ENCODE measurements at places on chromosomes 7 and 10.

GRCh38 chr10:13087986-13088618, 11.9 kb upstream of the OPTN start:
- no peak for DNase-seq

- DNase-seq = no peak
Measured at GRCh38 chr10:7950981-7951847, 103.3 kb upstream of the GATA3 start.

DNA sequence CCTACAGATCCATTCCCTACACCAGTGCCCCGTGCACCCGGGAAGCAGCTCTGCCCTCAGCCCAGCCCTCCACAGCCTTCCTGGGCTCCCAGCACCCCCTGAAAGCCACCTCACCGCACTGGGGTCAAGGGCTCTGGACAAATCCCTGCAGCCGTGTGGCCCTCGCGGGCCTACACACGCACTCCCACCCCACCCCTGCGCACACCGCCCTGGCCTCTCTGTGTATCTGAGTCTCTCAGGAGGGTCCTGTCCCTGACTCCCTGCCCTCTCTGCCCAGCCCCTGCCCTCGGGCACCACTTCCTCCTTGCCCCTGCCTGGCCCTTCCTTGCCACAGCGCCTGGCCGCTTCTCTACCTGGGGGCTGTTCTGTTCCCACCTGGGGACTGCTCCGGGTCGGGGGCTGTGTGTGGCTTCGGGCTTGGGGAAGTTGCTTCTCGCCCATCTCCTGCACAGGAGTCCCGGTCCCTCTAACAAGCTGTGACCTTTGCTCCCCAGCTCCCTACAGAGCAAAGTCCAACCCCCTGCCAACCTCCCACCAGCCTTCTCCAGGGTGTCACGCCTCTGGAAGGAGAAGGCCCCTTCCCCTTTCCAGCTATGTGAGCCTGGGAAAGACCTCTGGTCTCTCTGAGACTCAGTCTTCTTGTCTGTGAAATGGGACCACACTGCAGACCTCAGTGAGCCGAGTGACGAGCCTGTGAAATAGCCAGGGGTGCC, 1.5 kb downstream of the TMEM184A start:
- no peak for DNase-seq

GRCh38 chr10:32156031-32156495, 99.8 kb upstream of the KIF5B start:
- no peak for DNase-seq

DNA sequence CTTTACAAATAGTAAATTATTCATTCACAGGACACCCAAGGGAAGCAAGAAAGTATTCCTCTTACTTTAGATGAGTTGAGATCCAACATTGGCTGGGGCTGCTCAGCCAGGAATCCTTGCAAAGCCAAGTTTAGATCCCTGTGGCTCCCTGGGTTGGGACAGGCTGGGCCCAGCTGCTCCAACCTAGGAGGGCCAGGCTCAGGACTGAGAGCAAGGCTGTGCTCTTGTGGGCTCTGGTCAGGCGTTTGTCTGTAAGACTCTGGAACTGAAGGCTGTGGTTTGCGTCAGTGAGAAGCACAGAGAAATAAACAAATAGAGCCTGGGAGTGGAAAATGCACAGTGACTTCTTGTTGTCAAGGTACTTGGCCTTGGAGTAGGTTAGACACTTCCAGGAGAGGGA, 53.2 kb upstream of the TMEM273 start:
- DNase-seq = no peak

- DNase-seq = no peak
Measured at GRCh38 chr7:29485339-29486190, 78.1 kb upstream of the PRR15 start.

DNA sequence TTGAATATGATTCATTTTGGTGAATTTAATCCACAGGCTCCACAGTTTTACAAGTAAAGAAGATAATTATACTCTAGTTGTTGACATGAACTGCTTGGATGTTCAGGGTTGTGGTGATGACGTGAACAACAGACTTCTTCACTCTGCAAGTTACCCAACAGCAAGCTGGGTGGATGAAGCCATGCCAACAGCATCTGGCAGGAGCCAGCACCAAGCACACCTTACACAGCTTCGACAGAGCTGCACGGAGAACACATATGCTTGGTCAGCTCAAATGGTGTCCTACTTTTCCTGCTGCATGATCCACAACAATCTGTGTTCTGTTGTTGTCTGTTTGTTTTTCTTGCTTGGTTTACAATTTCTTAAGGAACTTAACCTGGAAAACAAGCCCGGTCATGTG, 9.8 kb downstream of the NOD1 start:
- DNase-seq = peak; percentile 76

DNA sequence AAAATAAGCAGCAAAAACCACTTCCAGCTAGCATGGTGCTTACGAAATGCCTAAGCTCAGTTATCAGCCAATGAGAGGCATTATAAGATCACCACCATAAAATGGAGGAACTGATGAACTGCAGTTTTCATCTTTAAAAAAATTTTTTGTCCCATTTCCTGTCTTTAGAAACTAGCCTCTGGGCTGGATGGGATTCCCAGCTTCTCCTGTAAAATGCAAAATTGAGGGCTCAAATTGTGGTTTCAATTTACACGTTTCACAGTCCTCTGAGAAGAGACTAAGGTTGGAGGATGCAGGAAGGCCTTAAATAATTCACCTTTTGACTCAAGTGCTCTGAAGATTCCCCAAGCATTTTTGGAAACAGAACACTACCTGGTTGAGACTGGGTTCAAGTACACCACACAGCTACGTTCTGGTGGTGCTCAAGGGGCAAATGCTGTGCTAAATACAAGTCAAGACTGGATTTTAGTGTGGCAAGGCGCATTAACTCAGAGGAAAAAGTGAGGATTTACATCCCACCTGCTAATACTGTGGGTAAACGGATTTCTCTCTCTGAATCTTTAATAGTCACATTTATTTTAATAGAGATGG, 951 bp downstream of the ZNF25 start:
- DNase-seq = no peak

GRCh38 chr10:126061526-126061925, 165.2 kb downstream of the FANK1 start:
- no peak for DNase-seq

- DNase-seq = no peak
Measured at GRCh38 chr10:100146875-100147650, 38.8 kb downstream of the ERLIN1 start.

DNA sequence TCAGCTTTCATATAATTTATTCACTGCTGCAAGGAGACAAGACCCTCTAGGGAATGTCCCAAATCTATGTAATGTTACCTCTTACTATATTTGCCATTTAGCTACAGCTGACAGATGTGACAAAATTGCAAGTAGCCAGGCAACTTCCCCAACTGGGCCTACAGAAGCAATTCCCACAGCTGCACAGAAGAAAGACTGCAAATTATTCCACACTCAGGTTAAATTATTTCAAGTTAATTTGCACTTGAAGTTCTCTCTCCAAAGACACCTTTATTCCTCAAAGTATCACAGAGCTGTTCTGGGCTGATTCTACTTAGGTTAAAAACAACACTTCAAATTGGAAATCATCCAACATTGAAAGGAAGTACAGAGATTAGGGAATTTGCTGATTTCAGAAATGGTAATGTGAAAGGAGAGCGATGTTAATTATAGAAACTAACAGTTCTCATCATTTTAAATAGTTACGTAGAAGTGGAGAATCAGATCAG, 133.6 kb downstream of the THSD7A start:
- DNase-seq = no peak

GRCh38 chr7:47882635-47883034, 65.6 kb downstream of the PKD1L1 start:
- no peak for DNase-seq

DNA sequence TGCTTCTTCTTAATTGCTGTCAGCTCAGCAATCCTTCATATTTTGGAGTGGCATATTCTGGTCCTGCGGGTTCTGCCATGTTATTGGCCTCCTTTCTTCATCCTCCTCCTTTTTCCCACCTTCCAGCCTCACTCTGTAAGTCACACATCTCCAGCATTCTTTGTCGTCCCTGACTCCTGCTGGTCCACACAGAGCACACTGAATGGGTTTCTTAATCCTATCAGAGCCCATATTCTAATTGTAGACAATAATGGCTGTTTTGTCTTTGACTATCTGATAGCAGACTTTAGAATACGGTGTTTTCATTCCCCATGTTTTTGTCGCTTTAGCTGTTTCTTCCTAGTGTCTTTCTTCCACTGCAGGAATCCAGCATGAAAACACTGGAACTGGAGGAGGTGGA, 389.6 kb downstream of the REEP3 start:
- no peak for DNase-seq

DNA sequence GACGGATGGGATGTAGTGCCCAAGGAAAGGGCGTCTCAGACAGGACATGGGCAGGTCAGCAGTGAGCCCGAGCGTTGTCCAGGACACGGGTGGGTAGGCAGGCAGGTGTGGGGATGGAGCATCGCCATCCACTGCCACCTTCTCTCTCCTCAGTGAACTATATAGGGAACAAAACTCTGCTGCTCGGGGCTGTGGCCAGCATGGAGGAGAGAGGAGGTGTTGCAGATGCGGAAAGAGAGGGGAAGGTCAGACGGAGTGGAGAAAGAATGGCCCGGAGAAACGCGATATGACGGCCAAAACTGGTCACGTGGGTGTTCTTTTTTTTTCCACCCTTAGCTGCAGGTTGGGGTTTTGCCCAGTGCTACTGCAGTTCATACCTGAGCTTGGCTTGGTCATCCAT, 71.2 kb downstream of the GRID1 start:
- no peak for DNase-seq

- DNase-seq = no peak
Measured at GRCh38 chr7:148711191-148712102, 12.7 kb downstream of the CUL1 start.

- DNase-seq = no peak
Measured at GRCh38 chr10:36534471-36535002, 590.9 kb upstream of the ANKRD30A start.

DNA sequence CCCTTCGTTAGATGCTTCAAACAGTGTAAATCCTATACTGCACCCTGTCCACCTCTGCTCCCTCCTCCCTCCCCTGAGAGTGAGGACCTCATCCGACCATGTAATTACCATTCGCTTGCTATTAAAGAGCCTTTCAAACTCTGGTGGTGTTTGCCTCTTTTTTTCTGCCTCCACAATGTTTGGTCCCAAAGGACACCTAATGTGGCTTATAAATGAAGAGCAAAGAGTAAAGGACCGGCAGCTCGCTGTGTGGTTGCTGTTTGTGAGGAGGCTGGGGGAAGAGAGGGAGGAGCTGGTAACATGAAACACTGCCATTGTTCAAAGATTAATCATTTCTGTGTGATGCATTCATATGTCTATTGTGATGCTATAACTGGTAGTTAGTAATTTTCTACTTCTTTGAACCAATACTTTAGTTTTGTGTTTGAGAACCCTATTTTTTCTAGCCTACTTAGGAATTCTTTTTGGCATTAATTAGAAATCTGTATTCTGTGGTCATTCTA, 27.9 kb downstream of the MTURN start:
- DNase-seq = no peak

GRCh38 chr10:117339578-117339977, 35.7 kb downstream of the PDZD8 start:
- no peak for DNase-seq

DNA sequence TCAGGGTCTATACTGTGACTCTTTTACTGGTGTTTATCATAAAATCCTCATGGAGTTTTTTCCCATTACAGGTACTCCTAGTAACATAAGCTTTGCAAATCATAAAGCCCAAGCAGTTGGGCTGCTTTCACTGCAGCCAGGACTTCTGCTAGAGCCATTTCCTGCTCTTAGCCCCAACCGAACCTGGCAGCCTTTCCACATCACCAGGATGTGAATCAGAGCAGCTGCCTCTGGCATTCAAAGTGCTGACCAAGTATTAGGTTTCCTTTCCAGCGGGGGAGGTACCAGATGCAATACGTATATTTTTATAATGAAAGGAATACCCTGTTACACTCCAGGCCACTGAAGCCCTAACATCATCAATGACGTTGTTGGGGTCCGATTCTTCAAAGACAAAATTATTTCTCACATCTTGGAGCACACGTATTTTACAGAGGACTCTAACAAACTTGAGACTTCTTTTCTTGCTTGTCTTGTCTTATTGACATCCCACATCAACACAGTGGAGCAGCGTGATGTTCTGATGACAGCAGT, 3.6 kb upstream of the HTR5A start:
- DNase-seq = no peak

GRCh38 chr7:5360451-5360850, 63.2 kb downstream of the TNRC18 start:
- DNase-seq = no peak

DNA sequence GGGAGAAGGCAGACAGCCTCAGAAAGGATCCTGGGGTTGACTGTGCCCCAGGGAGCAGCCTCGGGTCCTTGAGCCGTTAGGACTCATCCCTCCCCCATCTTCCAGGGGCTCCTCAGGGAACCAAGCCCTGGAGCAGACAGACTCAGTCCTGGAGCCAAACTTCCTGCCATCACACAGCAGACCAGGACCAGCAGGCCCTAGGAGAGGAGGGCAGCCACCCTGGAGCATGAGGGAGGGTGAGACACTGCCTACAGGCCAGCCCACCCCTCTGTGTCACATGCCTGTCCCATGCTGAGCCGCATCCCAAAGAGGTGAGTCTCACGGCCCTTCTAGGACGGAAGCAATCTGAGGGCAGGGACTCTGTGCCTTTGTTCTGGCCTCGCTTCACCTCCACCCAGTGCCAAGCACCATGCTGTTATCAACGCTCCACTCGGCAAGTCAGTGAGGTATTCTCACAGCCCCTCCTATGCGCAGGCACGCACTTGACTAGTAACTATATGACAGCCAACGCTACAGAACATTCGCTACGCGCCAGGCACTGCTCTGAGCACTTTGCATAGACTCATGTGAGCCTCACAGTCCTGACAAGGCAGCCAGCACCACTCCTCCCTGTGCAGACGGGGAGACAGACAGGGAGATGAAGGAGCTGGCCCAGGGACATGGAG, 19.1 kb downstream of the MAD1L1 start:
- DNase-seq = no peak

DNA sequence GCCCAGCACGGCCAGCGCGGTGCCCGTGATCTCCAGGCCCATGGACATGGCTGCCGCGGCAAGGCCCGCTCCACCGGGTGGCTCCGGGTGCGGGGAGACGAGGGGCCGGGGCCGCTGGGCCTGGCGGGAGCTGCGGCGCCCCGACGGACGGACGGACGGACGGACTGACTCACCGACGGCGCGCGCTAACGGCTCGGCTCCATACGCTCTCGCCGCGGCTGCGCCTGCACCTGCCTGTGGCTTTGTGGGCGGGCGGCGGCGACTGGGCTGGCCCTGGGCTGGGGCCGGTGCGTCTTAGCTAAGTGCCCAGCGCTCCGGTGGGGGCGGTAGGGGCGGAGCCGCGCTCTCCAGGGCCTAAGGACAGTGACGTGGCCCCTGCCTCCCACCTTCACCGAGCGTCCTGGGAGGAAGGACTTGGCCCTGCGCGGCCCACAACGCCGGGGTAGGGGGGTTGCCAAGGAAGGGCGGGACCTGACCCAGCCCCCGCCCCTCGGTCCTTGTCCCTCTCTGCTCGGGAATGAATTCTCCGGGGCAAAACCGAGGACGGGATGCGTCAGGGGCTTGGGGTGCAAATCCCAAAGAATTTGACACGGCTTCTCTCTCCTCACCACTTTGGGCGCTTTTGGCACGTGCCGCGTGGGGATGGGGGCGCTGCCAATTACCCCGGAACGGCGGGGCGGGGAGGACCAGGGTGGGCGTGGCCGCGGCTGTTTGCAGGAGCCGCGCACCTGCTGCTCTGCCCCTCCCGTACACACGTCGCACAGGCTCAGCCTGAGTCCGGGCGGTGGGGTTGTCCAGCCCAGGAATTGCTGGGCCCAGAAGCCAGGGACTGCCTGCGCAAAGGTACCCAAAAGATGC, at the start of gene CLDN3:
CLDN3 (minus strand) TSS at position 269 of the 858 bp plus-strand sequence; CDS start at position 48, 221 bp downstream.
- no peak for DNase-seq

Data from uterus (tissue), 4 donors.